ENCODE measurements at places on chromosomes 7 and 10.

- DNase-seq: no peak
Measured at GRCh38 chr7:84801396-84801795, 385.5 kb downstream of the SEMA3D start.

- DNase-seq: no peak
Measured at GRCh38 chr10:70352401-70353097, 29.9 kb downstream of the LRRC20 start.

DNA sequence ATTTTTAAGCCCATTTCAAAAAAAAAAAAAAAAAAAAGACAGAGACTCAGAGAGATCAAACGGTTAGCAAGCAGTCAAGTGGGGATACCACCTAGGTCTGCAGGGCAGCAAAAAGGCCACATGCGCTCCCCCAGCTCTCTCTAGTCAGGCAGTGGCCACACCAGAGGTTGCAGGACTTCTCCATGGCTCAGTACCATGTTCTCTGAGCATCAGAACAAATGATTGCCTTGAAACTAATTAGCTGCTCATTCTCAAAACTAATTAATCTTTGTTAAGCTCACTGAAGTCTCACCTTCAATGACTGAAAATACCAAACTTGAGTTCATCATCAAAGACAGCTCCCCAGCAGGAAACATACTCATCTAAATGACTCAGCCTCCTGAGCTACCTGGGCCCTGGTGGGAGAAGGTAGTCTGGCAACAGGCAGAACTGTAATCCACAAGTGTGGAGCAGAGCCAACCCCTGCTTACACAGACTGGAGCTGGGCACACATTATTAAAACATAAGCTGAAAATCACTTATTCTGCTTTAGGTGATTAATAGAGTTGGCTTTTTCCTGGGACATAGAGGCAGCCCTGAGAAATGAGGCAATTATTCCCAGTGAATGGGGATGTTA is 319.6 kb downstream of the GRID1 start:
- DNase-seq: no peak

GRCh38 chr7:106216517-106216922 is 68.3 kb downstream of the NAMPT start:
- DNase-seq: no peak

DNA sequence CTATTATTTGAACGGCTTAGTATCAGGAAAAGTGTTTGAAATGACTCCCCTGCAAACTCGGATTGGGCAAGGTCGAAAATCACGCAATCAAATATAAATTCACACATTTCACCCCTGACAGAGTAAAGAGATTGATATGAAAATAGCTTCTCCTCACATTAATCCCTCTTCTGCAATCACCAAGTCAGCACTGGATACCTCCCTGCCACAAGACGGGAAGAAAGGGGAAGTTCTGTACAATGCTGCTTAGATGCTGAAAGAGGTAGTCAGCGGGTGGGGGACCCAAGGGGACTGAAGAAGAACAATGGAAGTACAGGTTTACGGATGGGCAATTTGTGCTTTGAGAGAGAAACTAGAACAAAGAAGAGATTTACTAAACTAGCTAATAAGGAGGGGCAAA is 72.0 kb upstream of the ANK3 start:
- DNase-seq: no peak

- DNase-seq: no peak
Measured at GRCh38 chr7:51783241-51783640, 466.6 kb upstream of the COBL start.

All from cardiac septum (tissue), 1 donor.